ENCODE measurements at places on chromosomes 13 and 19. TPM values are rescaled to one million over a fixed set of nuclear protein-coding genes. Genes with fewer than 3 reads are reported as not detected.

CEACAM1 gene
- total RNA-seq, result 0.38 TPM

LMTK3 gene
- total RNA-seq, result under 0.01 TPM

CEACAM8 gene
- not detected for total RNA-seq

ATP1A3 gene
- total RNA-seq, result not detected

NAA16 gene
- 5.9 TPM for total RNA-seq

PRTN3 gene
- not detected for total RNA-seq

IGFLR1 gene
- total RNA-seq, result 1.3 TPM

CRX gene
- not detected for total RNA-seq

ZNF835 gene
- total RNA-seq, result under 0.01 TPM

SWSAP1 gene
- total RNA-seq, result 0.72 TPM

FOXA3 gene
- not detected for total RNA-seq

PALM gene
- 6.8 TPM for total RNA-seq

ATP4A gene
- not detected for total RNA-seq

All from endothelial cell of coronary artery (primary cell).